Neural progenitor cell (in vitro differentiated cells): ENCODE measurements at places on chromosomes 1 and 21.

DNA sequence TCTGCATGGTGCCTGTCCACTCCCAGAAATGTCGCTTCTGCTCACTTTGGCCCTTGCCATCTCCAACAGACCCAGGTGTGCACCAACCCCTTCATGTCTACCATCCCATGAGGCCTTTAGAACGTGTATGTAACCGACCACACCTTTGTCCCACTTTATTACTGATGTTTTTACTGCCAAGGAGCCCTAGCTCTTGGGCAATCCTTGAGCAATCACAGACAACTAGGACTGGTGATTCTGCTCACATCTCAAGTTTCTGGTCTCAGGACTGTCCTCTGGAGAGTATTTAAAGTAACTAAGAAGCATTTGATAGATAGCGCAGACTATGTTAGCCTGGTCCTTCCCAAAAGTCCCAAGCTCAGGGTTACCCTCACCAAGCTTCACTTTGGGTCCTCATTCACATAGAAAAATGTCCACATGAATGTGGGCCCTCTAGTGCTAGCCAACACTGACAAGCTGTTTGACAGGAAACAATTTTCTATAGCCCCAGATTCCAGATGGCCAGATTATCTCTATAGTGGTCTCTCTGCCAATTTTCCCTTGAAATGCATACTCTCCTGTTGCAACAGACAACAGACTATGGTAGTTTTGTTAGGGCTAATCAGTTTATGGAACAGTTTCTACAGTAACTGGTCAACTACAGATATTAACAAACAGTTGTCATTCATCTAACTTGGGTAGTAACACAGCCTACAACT lies 6.9 kb upstream of the TMEM81 start:
- no peak for DNase-seq

DNA sequence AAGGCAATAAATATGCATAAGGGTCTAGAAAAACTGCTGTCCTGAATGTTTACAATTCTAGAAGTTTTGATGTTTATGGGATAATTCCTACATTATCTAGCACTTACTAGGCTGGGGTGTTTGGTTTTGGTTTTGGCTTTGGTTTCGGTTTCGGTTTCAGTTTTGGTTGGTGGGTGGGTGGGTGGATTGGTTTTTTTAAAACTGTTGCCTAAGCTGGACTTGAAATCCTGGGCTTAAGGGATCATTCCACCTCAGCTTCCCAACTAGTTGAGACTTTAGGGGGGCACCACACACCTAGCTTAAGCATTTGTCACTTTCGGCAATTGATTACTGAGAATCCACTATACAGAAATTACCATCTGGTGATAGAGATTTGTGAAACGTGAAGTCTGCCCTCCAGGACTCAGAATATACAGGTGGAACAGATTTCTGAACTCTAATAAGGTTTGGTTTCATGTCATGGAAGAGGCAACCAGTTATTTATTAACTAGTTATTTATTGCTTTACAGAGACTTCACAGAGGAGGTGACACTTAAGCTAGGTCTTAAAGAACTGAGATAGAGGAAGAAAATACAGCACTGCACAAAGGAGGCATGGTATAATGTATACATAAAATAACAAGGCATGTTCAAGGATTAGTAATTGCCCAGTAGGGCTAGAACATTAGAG lies 69.6 kb downstream of the PIK3R3 start:
- no peak for DNase-seq

GRCh38 chr1:201949491-201949890 lies 3.1 kb upstream of the LMOD1 start:
- no peak for DNase-seq

DNA sequence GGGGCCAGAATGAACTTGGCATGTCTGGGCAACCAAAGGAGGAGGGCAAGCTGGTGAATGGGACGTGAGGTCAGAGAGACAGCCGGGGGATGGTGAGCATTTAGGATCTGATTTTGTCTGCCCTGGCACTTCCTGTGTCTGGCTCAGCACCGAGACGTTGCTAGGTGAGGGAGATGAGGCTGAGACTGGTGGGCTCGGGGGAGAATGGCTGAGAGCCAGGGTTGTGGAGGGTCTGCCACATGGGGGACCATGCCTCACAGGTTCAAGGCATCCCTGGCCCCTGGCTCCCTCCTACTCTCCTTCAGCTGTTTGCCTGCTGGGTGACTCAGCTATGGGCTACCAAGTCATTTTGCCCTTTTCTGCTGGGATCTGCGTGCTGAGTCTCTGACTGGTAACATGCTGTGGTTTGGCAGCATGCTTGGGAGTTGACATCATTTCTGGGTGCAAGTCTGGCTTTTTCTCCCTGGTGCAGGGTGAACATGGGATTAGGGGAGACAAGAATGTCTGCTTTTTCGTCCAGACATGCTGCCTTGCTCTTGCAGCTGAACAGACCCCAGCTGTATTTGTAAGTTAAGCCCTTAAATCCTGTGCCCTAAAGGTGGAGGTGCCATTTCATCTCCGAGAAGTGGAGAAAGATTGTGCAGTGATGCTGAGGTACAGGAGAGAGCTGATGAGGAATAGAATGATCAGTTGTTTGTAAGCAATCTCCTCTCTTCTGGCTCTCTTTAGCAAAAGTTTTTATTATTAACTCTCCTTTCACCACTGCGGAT lies 17.6 kb downstream of the GALNT2 start:
- DNase-seq: no peak

DNA sequence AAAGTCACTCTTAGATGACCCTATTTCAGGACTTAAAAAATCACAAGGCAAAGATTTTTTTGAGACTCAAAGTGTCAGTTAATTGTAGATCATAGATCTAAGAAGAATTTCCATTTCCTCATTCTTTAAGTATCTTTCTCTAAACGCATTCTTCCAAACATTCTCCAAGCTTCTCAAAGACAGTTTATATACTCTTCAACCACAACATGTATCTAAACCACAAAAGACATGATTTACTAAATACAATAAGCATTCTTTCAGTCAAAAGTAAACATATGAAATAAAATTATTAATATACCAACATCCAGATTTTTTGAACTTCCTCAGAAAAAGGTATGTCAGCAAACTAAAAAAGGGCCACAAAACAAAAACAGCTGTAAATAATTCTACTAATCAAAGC lies 24.4 kb downstream of the RC3H1 start:
- no peak for DNase-seq

DNA sequence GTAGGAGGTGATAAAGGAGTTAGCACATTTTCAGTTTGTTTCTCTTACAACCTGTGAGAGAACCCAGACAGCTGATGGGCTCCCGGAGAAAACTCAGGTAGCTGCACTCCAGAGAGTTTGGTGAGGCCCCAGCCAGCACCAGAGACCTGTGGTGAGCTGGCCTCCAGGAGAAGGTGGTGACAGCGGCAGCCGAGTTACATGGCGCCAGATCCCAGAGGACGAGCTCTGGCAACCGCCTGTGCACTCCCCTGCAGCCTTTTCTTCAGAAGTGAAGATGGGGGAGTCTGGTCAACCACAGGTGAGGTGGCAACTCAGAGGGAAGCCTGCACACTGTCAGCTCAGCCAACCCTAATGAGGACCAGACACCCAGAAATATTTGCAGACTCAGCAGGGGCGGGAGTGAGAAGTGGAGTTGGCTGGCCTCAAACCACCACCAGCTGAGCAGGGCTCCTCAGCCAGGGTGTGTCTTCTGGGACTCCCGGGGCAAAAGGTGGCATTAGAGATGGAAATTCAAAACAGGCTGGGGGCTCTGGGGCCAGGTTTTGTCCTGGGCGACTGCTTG lies 209.7 kb downstream of the SETD4 start:
- no peak for DNase-seq

DNA sequence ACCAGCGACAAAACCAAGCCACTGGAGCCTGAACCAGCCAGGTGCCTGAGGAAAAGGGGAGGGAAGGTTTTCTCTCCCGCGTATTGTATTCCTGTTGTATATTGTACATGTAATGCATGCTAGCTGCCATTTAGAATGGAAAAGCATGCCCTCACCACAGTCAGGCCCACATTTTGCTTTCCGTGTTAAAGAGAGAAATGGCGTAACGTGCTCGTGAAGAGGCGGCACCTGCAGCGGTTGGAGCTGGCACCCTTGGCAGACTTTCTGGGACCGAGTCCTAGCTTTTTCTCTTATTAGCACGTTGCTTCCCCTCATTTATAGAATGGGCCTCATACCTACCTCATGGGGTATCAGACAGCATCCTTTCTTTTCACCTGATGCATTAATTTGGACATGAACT lies 135.3 kb upstream of the IRF2BP2 start:
- no peak for DNase-seq

GRCh38 chr1:205948886-205949285 lies 5.6 kb upstream of the SLC26A9 start:
- DNase-seq: no peak

DNA sequence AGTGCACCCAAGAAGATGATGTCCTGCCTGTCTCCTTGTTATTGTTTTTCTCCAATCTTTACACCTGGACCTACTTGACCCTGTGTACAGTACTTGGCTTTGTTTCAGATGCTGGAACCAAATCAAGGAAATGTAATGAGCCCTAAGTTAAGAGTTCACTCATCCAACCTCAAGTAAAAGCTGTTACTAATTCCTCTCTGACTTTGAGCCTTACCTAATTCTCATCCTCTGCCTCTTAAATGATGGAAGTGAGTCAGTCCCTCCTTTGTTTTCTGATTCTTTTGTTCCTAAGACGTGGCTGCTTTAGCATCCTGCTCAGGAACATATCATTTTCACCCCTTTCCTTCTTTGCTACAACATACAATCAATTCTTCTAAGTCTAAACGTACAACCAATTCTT lies 15.3 kb upstream of the PLA2G4A start:
- no peak for DNase-seq

DNA sequence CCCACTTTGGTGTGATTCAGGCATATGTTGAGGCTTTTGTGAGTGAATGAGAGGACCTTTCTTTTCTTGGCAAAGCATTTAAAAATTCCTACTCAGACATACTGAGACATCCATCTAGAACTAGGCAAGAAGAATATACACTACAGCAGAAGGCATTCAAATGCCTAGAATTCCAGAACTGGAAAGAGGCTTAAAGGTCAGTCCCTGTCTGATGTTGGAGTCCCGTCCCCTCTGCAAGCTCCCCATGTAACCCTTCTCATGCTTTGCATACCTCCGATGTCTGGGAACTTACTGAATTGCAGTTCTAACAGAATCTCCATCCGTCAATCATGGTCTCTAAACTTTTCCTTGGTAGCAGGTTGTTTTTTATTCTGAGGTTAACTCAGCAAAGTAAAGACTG lies 152.9 kb downstream of the ATP6V1G3 start:
- peak; percentile 41 for DNase-seq

GRCh38 chr1:2416403-2416802 lies 4.0 kb upstream of the PEX10 start:
- no peak for DNase-seq

DNA sequence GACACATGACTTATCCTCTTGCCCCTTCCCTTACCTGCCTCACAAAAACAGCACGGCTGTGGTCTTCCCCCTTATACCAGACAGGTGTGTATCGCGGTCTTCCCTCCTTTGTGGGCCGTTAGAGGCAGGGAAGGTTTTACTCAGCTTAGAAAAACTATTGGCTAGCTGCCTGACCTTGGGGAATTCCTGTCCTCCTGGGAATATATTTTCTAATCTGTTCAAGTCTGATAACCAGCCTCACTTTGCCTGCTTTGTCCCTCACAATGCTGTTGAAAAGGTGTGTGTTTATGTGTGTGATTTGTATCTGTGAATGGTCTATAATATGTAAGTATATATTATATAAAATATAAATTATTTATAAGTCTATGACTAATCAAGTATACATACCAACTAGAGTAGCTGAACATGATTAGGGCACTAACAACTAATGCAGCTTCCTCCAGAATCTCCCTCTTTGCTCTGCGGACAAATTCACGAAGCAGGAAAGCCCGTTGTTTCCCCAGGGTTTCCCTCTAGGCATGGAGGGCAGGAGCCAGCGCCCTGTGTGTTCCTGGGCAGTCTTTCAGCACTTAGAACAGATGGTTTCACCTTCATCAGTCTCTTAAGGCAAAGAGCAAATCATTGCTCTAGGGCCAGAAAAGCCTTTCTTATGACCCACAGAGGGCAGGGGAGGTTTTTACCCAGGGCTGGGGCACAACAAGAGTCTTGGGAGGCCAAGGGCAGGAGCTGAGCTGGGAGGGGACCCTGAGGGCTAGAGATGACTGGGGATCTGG lies 25.6 kb downstream of the SLC26A9 start:
- DNase-seq: no peak
